ENCODE measurements at places on chromosomes 12 and 14. TPM values are rescaled to one million over a fixed set of nuclear protein-coding genes. Genes with fewer than 3 reads are reported as not detected.

Gene KERA
- polyA plus RNA-seq: not detected

Gene FKBP3
- 81.8 TPM for polyA plus RNA-seq

Gene NTF3
- 1.1 TPM for polyA plus RNA-seq

Gene OR4E2
- polyA plus RNA-seq: not detected

Gene INHBC
- 0.03 TPM for polyA plus RNA-seq

Gene ACSM4
- not detected for polyA plus RNA-seq

Gene PLCZ1
- polyA plus RNA-seq: 0.42 TPM

Gene PLEKHD1
- 0.04 TPM for polyA plus RNA-seq

DNA sequence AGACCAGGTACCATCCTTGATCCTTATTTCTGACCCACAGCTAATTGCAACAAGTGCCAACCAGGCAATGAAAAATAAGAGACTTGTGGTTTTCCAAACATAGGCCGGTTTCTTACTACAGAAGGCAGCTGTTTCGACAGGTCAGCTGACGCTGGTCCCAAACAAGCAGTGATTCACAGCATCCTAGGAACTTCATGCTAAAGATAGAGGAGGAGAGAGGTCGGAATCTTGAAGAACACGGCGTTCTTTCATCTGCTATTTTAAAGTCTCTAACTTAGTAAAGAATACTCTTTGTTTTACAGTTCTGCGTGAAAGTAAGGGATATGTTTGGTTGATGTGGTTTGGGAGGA is 28.1 kb upstream of the ADGRD1 start:
- no peak for DNase-seq

DNA sequence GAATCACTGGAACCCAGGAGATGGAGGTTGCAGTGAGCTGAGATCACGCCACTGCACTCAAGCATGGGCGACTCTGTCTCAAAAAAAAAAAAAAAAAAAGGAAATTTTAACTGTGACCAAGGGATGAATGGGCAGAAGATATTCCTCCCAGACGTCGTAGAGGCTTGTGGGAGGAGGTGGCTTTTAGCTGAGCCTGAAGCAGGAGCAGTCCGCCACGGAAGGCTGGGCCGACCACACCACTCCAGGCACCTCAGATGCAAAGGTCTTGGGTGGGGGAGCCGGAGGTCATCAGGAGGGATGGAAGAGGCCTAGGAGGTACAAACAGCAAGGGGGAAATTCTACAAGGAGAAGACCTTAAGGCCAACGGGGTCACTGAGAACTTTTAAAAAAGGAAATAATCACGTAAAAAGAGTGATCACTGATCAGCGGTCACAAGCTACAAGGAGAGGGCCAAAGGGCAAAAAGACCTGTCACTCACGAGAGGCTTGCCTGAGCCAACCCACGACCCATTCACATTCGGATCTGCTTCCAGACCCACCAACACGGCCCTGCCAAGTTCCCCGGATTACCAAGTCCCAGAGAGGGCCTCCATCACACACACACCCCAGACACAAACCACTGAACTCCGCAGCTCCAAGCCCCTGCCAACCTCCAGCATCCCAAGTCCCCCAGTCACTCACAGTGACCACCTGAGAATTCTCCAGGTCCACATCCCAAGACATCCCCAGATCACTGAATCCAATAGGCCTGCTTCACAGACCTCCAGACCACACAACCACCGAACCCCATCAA is 3.5 kb downstream of the ZNF605 start:
- DNase-seq: no peak

GRCh38 chr12:32312049-32312670 is 87.2 kb upstream of the FGD4 start:
- DNase-seq: no peak

DNA sequence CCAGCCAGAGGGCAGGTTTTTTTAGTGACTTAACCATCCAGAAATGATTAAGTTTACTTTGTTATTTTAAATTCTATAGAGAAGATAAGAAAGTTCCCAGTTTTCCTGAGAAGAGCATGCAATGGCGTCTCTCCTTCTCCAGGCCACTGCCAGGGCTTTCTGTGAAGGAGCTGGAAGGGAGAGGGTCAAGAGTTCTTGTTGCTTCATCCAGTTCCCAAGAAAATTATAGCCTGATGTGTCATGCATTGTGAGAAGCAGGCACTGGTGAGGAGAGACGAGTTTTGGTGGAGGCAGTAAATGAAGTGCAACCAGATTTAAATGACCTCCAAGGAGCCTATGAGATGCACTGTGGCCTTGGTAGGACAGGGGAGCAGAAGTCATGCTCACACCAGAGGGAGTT is 14.2 kb downstream of the ELK3 start:
- DNase-seq: no peak

- no peak for DNase-seq
Observed at GRCh38 chr14:105165134-105165704, 3.4 kb downstream of the JAG2 start.

GRCh38 chr14:92880851-92881250 is 42.1 kb upstream of the CHGA start:
- no peak for DNase-seq

GRCh38 chr12:51953864-51954263 is 2.4 kb downstream of the ACVR1B start:
- no peak for DNase-seq

GRCh38 chr12:49867570-49868341 is 24.9 kb upstream of the BCDIN3D start:
- no peak for DNase-seq

- no peak for DNase-seq
Observed at GRCh38 chr12:19826980-19827550, 387.8 kb downstream of the AEBP2 start.

DNA sequence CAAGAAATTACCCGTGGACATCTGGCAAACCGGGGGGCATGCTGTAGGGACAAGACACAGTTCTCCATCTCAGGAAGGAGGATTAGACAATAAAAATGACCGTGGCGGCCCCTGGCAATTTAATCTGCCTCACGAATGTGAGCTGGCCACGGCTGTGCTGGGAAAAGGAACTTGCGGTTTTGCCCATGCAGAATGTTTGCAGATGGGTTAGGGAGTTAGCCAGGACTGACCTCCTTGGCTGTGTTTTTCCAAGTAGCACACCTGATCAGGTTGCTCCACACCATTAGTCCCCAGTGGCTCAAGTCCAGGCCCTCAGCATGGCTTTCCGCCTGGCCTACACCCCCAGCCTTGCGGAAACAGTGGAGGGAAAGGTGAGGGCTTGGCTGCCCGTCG is 20.8 kb downstream of the TPCN1 start:
- no peak for DNase-seq

DNA sequence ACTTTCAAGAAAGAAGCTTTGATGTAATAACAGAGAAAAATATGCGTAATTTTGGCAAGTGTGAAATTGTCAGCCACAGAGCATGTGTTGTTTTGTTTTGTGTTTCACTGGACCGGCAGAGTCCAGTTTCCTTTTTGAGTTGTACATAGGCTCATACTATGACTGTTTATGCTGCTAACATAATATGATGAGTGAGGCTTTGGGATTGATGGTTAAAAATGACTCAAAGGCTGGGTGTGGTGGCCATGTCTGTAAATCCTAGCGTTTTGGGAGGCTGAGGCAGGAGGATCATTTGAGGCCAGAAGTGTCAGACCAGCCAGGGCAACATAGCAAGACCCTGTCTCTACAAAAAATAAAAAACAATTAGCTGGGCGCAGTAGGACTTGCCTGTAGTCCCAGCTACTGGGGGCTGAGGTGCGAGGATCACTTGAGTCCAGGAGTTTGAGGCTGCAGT is 487.9 kb downstream of the PCNX1 start:
- DNase-seq: no peak

GRCh38 chr14:80959496-80959895 is 4.1 kb downstream of the TSHR start:
- no peak for DNase-seq

DNA sequence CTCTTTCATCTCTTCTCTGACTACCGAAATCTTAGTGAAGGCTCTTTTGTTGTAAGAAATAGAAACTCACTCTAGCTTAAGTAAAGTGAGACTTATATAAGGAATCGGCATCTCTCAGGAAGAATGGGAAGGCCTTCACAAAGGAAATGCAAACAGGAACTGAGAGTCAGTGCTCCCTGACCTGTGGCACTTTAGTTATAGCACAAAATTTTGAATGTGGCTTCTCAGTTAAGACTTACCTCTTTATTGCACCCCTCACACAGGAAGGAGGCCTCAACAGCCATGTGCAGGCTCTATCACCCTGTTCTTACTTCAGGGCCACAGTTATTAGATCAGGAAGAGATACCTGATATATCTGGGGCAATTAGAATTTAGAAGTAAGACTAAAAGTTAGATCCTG is 224.7 kb upstream of the EGLN3 start:
- no peak for DNase-seq

- DNase-seq: no peak
Observed at GRCh38 chr14:89269404-89269803, 147.6 kb downstream of the FOXN3 start.

- no peak for DNase-seq
Observed at GRCh38 chr12:74689071-74689655, 151.5 kb downstream of the ATXN7L3B start.

GRCh38 chr12:116650062-116650461 is 87.8 kb downstream of the SPRING1 start:
- DNase-seq: no peak

DNA sequence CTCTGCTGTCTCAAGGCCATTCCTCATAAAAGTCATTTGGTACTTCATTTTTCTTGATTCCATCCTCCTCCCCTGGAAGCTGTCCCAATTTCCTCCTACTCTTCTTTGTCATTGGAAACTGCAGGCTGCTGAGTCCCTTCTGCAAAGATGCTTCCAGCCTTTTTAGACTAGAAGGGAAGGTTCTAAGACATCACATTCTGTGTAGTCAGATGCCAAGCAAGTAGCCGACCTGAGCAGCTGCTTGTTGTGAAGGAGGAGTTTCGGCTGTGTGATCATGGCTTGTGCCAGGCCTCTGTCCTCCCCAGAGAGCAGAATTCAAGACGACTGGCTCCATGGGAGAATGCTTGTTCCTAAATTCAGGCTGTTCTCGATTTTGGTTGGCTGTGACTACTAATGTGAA is 8.7 kb downstream of the RFC5 start:
- no peak for DNase-seq

DNA sequence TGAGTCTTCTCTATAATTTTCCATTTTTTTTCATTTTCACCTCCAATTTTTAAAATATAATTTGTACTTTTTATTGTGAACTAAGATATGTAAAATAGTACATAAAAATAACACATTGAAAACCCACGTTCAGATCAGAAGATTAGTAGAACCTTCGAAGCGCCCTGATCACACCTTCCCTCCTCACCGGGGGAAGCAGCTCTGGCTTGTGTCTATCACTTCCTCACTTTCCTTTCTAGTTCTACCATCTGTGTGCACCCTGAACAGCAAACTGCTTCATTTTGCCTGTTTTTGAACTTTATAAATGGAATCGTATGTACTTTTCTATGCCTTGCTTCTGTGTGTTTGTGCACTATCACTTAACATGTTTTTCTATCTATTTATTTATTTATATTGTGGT is 11.8 kb upstream of the CD27 start:
- no peak for DNase-seq

DNA sequence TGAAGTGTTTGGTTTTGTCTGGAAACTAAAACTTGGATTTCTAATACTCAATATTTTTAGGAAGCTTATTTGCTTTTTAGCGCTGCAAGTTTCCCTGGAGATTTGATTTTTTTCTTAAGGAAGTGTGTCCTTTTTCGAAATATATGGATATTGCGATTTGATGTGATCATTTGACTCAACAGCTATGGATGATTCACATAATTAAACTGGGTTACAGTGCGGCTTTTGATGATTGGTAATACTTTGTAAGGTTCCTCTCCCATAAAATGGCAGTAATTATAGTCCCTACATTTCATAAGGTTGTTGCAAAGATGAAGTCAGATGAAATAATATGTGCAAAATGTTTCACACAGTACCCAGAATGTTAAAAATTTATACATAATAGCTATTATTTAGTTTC is 13.1 kb downstream of the LDHB start:
- DNase-seq: no peak

- no peak for DNase-seq
Observed at GRCh38 chr12:63843254-63843720, 1.2 kb upstream of the SRGAP1 start.

All from heart left ventricle (tissue), 16 donors.